Neural crest cell (in vitro differentiated cells): ENCODE measurements at places on chromosomes 4 and X.
A peak's percentile ranks its signal among the peaks of the same experiment; 100 is the strongest.

- DNase-seq, result no peak
Measured at GRCh38 chr4:164614999-164615398, 138.9 kb upstream of the SMIM31 start.

DNA sequence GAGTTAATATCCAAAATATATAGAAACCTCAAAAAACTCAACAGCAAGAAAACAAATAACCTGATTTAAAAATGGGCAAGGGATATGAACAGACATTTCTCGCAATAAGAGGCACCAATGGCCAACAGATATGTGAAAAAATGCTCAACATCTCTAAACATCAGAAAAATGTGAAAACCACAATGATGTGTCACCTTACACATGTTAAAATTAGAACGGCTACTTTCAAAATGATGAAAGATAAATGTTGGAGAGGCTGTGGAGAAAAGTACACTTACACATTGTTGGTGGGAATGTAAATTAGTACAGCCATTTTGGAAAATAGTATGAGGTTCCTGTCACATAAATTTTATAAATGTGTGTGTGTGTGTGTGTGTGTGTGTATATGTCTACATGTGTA lies 731.3 kb downstream of the DMD start:
- DNase-seq, result no peak

DNA sequence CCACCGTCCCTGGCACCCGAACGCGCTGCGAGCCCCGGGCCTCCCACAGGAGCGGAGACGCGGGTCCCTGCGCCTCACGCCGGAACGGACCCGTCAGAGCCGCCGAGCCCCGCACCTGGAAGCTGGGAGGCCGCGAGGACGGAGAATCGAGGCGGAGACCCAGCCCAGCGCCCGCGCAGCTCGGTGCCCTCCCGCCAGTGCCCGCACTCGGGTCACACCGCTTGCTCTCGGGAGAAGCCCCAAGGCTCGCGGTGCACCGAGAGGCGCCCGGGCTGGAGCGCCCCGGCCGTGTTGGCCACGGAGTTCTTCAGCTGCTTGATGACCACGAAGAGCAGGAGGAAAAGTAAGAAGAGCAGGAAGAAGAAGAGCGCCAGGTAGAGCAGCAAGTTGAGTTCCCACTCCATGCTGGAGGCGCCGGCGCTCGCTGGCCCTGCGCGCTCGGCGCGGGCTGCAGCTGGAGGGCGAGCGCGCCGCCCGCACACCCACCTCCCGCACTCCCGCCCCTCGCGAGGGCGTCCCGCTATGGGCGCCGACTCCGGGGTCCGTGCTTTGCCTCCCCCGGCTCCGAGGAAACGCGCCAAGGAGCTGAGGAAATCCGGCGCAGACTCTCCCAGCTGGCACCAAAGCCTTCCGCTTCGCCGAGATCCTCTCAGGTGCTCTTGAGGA lies at the start of gene SMIM43:
SMIM43 (minus strand) TSS at position 463 of the 666 bp plus-strand sequence; CDS start at position 404, 59 bp downstream.
- peak; percentile 8 for DNase-seq

- DNase-seq, result no peak
Measured at GRCh38 chr4:147862043-147862692, 130.3 kb downstream of the ARHGAP10 start.

GRCh38 chr4:150973626-150974251 lies 41.3 kb downstream of the LRBA start:
- no peak for DNase-seq

DNA sequence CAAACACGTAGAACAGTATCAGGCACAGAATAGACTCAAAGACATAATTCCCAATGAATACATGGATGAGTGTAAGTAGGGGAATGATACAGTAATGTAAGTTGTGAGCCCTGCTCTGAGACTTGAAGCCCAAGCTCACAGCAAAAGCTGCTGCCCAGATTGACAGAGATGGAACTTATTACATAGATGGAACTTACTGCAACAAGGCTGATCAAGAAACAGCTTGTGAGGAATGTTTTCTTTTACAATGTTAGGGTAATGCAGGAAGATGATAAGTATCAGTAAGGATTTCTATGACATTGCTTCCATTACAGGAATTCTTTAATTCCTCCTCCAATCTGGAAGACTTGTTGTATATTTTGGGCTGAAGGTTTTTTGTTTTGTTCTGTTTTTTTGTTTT lies 278.4 kb downstream of the IL15 start:
- no peak for DNase-seq

DNA sequence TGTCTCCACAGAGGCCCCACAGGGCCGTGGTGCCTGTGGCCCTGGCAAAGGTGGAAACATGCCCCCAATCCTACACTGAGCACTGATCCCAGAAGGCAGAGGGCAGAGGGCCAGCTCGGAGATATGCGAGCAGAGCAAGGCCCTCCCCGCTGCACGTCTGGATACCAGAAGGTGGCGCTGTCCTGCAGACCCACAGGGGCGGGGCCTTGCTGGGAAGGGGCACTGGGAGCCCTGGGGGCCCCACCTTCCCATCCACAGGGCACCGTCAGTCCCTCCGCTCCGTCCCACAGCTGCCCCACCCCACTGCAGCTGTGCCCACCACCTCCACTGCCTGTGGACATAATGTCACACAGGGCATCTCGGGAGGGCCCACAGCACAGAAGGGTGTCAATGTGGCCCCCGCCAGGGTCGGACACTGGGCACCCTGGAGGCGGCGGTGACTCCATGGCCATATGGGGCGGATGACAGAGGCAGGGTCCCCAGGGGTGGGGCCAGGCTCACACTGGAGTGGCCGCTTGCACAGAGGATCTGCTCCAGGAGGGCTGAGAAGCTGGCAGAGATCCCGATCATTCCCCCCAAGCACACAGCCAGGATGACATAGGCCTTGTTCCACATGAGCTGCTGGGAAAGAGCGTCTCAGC lies 4.8 kb downstream of the SLC49A3 start:
- DNase-seq, result peak; percentile 54

GRCh38 chr4:11912886-11913285 lies 484.2 kb upstream of the HS3ST1 start:
- DNase-seq, result no peak

DNA sequence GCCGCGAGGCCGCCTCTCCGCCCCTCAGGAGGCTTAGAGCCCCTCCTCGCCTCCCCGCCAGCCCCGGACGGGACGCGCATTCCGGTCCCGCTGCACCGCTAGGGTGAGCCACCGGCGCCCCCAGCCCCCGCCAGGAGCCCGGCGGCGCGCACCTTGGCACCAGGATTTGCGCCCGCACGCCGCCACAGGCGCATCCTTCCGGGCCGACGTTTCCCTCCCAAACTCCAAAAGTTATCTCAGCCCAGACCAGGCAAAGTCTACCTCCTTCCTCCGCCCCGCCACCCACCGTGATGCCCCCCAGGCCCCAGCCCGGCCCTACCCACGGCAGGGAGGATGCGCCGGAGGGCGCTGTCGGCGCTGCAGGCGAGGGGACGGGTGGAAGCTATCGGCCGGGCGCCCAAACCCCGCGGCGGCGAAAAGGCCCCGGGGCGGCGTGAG lies 538 bp downstream of the SCML2 start:
- DNase-seq, result peak; percentile 18

GRCh38 chr4:138650929-138651448 lies 364.6 kb upstream of the NOCT start:
- no peak for DNase-seq

DNA sequence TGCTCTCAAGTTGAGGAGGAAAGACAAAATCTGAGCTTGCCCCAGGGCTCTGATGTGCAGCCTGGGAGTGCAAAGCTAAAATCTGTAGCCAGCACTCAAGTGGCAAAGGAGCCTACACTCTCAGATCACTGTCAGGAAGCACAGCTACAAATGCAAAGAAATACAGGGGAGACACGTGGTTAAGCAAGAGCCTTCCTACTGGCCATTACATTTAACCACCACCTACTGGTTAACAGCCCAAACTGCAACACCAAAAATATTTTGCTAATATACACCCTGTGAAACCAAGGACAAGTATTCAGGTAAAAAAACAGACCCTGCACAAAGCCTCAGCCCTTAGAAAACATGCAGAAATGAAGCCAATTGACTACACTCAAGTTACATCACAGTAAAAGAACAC lies 170.4 kb upstream of the FGF16 start:
- DNase-seq, result no peak

GRCh38 chr4:111933703-111934102 lies 211.6 kb upstream of the FAM241A start:
- DNase-seq, result no peak

- DNase-seq, result no peak
Measured at GRCh38 chrX:24282381-24283126, 31.3 kb downstream of the SUPT20HL2 start.

- no peak for DNase-seq
Measured at GRCh38 chrX:130861462-130861861, 41.5 kb downstream of the ENOX2 start.

GRCh38 chrX:115284877-115285276 lies 4.6 kb upstream of the LUZP4 start:
- no peak for DNase-seq

- DNase-seq, result no peak
Measured at GRCh38 chrX:68699960-68700746, 52.7 kb downstream of the STARD8 start.

GRCh38 chr4:94941706-94942105 lies 184.0 kb downstream of the BMPR1B start:
- no peak for DNase-seq

GRCh38 chr4:121824171-121824527 lies 466 bp upstream of the CCNA2 start:
- no peak for DNase-seq

- DNase-seq, result no peak
Measured at GRCh38 chr4:146112389-146112788, 63.1 kb upstream of the LSM6 start.

GRCh38 chr4:159173886-159174285 lies 71.0 kb downstream of the RAPGEF2 start:
- no peak for DNase-seq

GRCh38 chr4:156764846-156765245 lies 206.8 kb downstream of the PDGFC start:
- DNase-seq, result no peak

DNA sequence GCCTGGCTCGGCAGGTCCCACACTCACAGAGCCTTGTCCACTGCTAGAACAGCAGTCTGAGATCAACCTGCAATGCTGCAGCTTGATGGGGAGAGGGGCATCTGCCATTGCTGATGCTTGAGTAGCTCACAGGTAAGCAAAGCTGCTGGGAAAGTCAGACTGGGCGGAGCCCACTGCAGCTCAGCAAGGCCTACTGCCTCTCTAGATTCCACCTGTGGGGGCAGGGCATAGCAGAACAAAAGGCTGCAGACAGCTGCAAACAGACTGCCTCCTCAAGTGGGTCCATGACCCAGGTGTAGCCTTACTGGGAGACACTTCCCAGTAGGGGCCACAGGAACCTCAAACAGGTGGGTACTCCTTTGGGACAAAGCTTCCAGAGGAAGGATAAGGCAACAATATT lies 110.6 kb upstream of the ADAMTS3 start:
- DNase-seq, result no peak

GRCh38 chrX:45110494-45110893 lies 90.2 kb downstream of the DIPK2B start:
- no peak for DNase-seq

GRCh38 chr4:138190452-138190858 lies 51.7 kb downstream of the SLC7A11 start:
- DNase-seq, result no peak

- no peak for DNase-seq
Measured at GRCh38 chr4:174397366-174398155, 113.8 kb downstream of the CEP44 start.

DNA sequence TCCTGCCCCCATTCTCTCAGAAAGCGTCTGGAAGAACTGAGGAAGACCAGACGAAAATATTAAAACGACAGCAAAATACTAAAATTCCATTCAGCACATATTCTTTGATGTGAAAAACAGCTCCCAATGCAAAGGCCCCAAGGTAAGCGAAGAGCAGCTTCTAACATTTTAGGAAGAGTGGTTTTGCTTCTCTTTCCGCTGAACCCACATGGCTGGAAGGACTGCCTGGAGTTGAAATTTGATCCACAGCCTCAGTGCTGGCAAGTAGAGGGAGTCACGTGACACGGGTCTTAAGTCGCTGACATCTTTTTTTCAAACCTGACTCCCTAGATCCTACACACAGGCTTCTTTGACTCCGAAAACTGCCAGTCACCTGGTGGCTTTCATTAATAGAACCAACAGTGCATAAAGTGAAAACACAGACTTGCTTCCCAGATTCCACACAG lies at the start of gene FAM13A:
FAM13A (minus strand) TSS at position 233 of the 446 bp plus-strand sequence; CDS start at position 12, 221 bp downstream.
- DNase-seq, result peak; percentile 52

- no peak for DNase-seq
Measured at GRCh38 chr4:94610145-94610544, 147.6 kb upstream of the BMPR1B start.

DNA sequence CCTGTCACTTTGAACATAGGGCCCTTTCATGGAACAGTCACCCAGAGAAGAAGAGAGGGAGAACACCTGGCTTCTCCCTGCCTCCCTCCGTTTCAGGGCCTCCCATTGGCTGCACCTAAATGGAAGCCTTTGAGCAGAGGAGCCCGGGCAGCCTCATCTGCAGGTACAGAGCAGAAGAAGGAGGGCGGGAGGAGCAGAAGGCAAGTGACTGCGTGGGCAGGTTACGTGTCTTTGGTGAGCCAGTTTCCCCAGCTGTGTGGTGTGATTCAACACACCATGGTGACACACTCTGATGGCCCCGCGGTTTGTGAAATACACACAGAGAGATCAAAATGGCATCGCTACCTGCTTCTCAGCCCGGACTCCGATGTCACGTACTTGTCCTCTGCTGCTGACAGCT lies 431 bp downstream of the C4orf50 start:
- no peak for DNase-seq

DNA sequence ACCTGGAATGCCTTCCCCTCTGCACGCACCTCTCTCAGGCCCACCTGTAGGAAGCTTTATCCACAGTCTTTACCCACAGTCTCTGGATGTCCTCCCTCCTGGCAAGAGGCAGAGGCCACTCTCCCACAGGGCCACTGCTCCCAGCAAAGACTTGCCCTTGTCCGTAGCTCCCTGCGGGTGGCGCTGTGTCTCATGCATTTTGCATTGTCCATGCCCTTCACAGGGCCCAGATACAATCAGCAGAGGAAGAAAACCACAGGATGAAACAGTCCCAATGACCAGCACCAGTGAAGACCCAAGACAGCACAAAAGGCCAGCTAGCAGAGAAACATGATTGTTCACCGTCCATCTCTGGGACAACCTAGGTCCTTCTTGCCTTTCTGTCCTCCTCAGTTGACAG lies 2.1 kb upstream of the NSG1 start:
- DNase-seq, result no peak

DNA sequence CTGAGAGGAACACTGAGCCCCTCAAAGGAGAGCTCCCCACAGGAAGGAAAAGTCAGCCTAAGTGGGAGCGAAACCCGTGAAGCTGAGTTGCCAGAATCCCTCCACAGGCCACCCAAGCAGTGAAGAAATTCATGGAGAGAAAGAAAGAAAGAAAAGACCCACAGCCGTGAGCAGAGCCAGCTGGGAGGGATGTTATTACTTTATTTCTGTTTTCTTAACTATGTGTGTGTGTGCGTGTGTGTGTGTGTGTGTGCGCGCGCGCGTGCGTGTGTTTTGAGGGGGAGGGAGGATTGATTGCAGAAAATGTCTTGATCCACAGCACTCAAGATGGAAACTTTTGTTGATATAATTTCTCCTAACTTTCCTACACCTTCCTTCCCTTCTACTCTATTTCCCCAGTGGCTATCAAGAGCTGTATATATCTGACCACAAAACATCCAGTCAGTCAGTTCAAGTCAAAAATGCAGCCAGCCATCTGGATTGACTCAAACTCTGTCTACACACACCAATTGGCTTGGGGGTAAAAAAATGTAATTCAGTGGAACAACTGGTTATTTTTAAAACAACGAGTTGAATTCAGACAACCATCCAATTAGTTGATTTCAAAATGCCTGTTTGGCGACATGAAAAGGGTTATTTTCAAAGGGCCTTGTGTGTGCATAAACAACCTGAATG lies 13.8 kb upstream of the GPC3 start:
- DNase-seq, result no peak
